ENCODE measurements at places on chromosomes 5 and 9. TPM values are rescaled to one million over a fixed set of nuclear protein-coding genes. Genes with fewer than 3 reads are reported as not detected.

RNF130 gene
- 74.9 TPM for polyA plus RNA-seq

DNA sequence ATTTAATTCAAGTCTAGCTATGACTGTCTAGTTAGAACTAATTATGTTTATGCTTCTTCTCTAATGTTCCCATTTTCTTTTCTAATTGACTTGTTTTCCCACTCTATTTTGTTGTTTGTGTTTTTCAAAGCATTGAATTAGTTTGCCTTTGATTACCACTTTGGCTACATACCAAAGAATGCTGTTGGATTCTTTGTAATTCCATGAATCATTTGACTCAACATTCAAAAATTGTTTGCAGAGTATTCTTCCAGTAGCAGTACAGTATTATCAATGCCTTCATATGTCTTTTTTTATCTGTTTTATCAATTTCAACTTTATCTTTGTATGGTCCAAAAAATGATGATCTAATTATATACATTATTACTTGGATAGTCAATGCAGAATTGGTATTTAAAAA is 288.7 kb downstream of the RFX3 start:
- no peak for DNase-seq

GRCh38 chr5:151683986-151684588 is 2.6 kb downstream of the SPARC start:
- no peak for DNase-seq

DNA sequence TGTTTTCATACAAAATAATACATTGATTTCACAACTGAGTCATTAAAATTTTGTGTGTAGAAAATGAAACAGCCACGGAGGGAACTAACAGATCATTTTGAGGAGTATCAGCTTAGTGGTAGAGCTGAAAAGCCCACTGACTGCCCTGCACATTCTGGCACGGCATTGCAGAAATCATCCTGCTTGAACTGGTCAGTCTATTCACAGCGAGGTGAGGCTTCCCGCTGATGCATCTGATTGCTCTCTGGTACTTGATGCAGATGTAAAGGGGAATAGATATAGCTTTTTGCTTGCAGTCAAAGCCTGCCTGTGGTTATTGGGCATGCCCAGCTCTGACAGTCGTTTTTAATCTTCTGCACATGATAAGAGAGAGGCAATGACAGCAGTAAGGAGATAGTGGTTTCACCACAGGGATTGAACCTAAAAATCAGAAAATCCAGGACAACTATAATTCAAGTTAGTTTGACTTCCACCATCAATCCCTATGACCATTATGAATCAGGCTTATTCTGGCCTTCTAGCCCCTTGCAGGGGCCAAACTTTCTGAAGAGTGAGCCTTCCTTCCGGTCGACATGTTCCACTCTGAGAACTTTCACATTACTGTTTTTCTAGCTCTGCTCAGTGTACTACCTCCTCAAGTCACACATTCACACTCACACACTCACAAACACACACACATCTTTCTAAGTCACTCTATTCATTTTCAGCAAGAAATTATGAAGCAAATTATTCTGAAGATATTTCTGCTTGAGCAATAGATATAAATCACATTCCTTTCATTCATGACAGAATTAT is 782.8 kb upstream of the NUDT12 start:
- no peak for DNase-seq
